SJCRH30 (cell line): ENCODE measurements at places on chromosomes 7 and 10.

DNA sequence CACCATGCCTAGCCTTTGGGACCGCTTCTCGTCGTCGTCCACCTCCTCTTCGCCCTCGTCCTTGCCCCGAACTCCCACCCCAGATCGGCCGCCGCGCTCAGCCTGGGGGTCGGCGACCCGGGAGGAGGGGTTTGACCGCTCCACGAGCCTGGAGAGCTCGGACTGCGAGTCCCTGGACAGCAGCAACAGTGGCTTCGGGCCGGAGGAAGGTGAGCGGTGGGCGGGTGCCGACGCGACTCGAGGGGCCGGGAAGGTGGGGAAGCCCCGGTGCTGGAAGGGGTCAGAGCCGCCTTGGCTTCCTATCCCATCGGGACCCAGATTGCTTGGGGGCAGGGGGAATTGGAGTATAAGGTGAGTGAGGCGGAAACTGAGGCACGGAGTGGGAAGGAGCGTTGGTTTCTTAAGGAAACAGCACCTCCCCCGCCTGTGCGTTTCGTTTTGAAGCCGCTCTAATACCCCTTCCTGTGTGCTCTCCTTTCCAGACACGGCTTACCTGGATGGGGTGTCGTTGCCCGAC lies 547 bp downstream of the DDIT4 start:
- peak; percentile 35 for DNase-seq

DNA sequence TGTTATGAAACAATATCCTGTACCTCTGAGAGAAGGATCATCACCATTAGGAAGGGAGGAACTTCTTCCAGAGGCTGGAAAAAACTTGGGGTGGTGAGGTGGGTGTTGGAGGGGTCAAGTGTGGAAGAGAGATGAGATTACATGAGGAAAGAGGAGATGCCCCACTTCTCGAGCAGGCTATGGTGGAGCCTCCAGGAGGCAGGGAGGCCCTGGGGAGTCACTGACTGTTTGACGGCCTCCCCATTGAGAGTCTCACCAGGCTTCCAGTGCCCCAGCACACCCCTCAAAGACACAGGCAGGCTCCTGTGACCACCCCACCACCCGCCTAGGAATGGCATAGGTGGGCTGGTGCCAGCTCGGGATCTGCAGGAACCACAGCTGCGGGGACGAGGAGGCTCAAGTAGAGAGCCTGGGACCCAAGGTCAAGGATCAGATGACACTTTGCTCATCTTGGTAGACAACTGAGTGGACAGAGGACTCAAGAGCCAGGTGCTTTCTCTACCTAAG lies 185.3 kb upstream of the GDF10 start:
- no peak for DNase-seq

DNA sequence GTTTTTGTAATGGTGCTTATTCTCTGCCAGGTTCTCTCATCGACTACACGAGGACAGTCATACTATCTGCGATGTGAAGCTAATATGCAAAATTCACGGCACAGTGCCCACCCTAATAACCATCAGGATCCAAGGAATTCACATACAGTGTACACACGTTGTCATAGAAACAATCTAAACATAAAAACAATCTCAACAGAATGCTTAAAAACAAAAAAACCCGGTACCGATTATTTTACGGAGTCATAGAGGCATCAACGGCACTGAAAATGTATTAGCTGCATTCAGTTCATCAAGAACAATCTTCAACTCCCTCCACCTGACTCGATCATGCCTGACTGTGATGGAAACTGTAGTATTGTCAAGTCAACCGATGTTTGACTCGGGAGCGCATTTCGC lies 628 bp downstream of the MRPS33 start:
- peak; percentile 16 for DNase-seq

- DNase-seq, result no peak
Observed at GRCh38 chr10:66405566-66405965, 520.3 kb upstream of the LRRTM3 start.

- DNase-seq, result no peak
Observed at GRCh38 chr7:44078521-44078920, 3.8 kb downstream of the POLM start.

GRCh38 chr7:92904244-92905131 lies 68.1 kb upstream of the CDK6 start:
- peak; percentile 78 for DNase-seq

GRCh38 chr7:155959894-155960293 lies 147.6 kb upstream of the SHH start:
- DNase-seq, result no peak

- DNase-seq, result no peak
Observed at GRCh38 chr7:84248267-84248666, 53.7 kb upstream of the SEMA3A start.

DNA sequence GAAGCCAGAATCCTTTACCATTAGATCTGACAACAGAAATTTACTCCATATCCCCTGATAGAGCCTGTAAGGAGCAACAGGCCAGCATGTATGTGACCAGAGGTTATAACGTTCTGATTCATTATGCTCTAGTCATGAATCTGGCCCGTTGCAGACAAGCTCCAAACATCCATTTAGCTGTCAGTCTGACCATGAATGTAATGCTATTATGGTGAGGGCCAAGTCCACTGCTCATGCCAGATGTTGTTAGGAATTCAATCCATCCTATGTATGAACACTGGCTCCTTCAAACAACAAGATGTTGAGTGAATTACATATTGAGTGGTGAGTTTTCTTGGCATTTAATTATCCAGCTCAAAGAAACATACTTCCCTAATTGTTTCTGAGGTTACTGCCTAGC lies 610.1 kb upstream of the ANKRD30A start:
- DNase-seq, result peak; percentile 27

GRCh38 chr10:61366365-61366764 lies 86.8 kb downstream of the TMEM26 start:
- DNase-seq, result no peak

- DNase-seq, result peak; percentile 28
Observed at GRCh38 chr10:114691442-114691941, 33.4 kb upstream of the ABLIM1 start.

GRCh38 chr7:20793694-20794394 lies 7.2 kb upstream of the SP8 start:
- DNase-seq, result no peak
